ENCODE measurements at places on chromosomes 11 and 22. TPM values are rescaled to one million over a fixed set of nuclear protein-coding genes. Genes with fewer than 3 reads are reported as not detected.

The OR52E6 gene
- total RNA-seq: not detected

The C11orf16 gene
- not detected for total RNA-seq

The EMID1 gene
- 8.9 TPM for total RNA-seq

The SHISAL1 gene
- 0.09 TPM for total RNA-seq

The MOV10L1 gene
- total RNA-seq: 0.17 TPM

The IGSF22 gene
- total RNA-seq: not detected

DNA sequence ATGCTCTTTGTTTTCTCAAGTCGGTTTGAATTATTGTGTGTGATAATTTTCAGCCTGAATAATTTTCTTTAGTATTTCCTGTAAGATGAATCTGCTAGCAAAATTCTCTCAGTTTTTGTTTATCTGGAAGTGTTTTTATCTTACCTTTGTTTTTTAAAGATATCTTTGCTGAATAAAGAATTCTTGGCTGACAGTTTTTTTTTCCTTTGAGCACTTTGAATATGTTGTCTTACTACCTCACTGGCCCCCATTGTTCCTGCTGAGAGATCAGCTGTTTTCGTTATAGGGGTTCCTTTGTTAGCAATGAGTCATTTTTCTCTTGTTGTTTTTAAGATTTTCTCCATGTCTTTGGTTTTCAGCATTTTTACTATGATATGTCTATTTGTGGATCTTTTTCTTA is 63.0 kb downstream of the HORMAD2 start:
- DNase-seq: no peak

DNA sequence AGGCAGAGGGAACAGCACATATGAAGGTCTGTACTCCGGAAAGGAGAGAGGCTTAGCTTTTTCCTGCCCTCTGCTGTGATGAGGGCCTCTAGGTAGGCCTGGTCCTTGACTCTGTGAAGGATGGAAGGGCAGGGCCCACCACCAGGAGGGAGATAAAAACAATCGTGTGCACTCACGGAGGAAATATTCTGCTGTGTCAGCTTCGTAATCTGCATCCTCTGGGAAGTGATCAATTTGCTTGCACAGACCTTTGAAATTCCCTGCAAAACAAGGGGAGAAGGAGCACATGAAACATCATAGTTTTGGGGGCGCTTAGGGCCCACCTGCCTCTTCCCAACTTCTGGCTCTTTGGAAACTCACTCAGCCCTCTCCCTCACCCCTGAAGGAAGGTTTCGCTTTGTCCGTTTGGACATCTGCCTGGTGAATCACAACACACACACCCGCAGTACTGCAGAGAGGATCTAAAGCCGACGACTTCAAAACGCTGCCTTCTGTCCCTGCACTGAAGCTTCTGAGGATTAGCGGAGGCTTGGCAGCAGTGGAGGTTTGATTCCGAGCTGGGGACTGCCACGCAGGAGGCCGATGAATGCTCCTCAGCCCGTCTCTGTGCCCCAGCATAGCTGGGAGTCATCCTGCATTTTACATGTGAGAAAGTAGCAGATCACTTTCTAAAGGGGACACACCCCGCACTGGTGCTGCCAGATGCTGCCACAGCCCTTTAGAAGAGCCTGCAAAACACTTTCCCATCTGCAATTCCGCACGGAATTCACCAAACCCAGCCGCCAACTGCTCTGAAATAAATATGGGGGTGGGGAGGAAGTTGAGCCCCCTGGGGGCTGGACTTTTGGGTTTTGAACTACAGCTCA is 58.6 kb upstream of the EIF3D start:
- no peak for DNase-seq

- no peak for DNase-seq
Observed at GRCh38 chr22:30573594-30574094, 821 bp downstream of the GAL3ST1 start.

DNA sequence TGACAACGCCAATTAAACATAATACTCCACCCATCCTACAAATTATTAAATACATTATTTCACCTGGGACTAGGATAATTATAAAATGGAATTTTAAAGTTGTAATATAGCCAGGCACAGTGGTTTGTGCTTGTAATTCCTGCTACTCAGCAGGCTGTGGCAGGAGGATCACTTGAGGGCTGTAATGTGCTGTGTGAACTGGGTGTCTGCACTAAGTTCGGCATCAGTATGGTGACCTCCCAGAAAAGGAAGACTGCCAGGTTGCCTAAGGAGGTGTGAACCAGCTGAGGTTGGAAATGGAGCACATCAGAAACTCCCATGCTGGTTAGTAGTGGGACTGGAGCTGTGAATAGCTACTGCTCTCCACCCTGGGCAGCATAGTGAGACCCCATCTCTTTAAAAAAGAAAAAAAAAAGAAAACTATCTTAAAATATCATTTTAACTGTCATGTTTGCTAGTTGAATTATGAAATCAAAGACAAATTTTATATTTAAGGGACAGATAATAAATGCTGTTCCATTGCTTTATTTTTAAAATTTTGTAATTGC is 28.0 kb downstream of the PPP6R2 start:
- DNase-seq: no peak

DNA sequence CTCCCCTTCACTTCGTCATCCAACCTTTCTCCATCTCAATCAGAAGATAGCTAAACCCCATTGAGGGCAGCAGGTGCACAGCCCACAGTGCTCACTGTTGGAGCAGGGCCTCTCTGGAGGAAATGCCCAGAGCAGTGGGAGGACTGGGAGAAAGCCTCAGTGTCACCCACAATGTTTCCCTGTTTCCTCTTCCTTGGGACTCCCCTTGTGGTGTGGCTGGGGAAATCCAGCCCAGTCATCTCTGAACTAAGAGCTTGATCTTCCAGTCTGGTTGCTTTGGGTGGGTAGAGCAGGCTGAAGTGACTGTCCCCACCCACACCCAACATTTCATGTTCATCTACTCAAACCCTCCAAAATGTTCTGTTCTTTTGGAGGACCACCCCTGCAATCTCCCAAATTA is 29.8 kb upstream of the EED start:
- DNase-seq: no peak

DNA sequence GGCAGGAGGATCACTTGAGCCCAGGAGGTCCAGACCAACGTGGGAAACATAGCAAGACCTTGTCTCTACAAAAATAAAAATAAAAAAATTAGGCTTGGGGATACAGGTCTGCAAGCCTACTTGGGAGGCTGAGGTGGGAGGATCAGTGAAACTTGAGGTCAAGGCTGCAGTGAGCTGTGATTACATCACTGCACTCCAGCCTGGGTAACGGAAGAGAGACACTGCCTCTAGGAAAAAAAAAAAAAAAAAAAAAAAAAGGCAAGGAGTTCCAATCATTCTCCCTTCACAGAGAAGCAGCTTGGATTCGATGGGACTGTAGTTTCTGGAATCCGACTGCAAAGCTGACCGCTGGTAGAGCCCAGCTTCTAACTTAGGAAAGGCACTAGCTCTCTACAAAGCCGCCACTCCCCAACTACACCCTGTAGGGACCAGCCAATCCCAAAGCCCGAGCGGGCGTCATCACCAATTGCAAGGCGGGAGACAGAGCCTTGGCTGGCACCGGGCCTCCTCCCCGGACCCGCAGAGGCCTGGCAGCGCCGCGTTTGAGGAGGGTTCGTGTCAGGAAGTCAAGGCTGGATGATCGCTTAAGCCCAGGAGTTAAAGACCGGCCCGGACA is 716 bp upstream of the DDB2 start:
- peak; percentile 77 for DNase-seq

DNA sequence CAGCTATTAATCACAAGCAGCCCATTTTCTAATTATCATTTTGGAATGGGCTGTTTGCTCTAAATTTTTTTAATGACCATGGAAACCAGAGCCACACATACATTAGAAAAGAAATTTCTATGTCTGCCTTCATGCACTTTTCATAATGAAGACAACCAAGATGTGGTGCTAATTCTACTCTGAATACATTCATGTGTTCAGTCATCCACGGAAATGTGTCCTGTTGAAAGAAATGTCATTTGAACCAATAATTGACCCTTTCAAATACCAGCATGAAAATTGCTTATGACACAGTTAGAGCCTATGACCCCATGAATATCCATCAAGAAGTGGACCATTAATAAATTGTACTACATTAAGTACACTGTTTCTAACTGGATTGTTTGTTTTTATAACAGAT is 99.7 kb upstream of the KCNA4 start:
- no peak for DNase-seq
